Hindlimb muscle (tissue), 1 donor: ENCODE measurements at places on chromosomes 11 and 22. TPM values are rescaled to one million over a fixed set of nuclear protein-coding genes. Genes with fewer than 3 reads are reported as not detected.

Gene TMEM41B
- polyA plus RNA-seq, result 14.9 TPM

Gene IGLL5
- polyA plus RNA-seq, result 0.22 TPM

Gene IL18
- 0.68 TPM for polyA plus RNA-seq

Gene RAB36
- polyA plus RNA-seq, result 1.9 TPM

Gene OR2AG2
- not detected for polyA plus RNA-seq

Gene CDC42EP2
- 38.8 TPM for polyA plus RNA-seq

GRCh38 chr11:117591316-117592039 lies 205.5 kb downstream of the DSCAML1 start:
- DNase-seq, result no peak

GRCh38 chr22:27918341-27919221 lies 475 bp downstream of the PITPNB start:
- DNase-seq, result peak; percentile 64

DNA sequence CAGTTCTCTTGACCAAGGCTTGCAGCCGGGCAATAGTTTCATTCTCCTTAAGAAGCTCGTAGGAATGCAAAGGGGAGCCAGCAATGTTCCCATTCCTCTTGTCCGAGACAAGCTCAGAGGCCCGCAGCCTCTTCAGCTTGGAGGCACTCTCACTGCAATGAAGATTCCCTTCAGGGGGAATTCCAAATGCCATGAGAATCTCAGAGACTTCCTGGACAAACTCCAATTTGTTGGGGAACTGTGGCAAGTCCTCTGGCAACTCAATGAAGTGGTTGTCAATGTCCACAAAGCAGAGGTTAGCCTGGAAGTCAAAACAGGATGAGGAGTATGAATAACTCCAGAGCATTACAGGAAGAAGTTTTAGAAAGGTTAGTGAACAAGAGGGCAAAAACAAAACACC lies 84.4 kb downstream of the DENND5A start:
- DNase-seq, result no peak

GRCh38 chr11:87263979-87264378 lies 226.2 kb downstream of the TMEM135 start:
- no peak for DNase-seq

DNA sequence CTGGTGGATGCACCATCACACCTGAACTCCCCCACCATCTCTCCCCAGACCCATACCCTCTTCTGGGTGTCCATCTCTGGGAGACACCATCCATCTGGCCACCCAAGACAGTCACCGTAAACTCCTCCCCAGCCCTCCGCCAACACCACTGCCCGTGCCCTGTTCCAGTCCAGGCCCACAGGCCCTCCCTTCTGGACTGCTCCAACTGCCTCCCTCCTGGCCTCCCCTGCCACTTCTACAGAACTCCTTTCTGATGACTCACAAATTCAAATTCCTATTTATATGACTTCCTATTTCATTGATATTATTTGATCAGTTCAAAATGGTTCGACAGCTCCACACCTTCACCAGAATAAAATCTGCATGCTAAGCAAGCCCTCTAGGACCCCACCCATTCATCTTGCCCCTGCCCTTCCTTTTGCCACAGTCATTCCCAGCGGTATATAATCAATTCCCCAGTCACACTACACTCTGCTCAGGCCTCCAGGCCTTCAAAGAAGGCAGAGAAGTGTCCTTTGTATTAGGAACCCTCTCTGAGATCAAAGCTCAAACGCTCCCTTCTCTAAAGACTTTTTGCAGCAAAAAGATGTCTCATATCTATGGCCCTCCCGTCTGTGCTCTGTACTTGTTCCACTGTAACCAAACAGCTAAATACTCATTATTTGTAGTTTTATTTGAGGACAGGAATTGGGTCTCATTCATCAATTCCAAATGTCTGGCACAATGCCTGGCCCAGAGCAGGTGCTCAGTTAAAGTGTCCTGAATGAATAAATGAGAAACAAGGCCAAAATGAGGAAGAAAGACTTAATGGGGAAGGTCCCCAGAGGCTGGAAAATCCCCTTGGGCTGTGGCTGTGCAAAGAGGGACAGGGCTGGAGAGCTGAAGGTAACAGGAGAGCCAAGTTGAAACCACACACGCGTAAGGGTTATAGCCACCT lies 29.0 kb downstream of the MYH9 start:
- no peak for DNase-seq

- no peak for DNase-seq
Measured at GRCh38 chr11:35214792-35215193, 75.8 kb downstream of the CD44 start.

GRCh38 chr11:82908311-82908710 lies 6.8 kb downstream of the DDIAS start:
- DNase-seq, result no peak

GRCh38 chr11:116990061-116990473 lies 108.2 kb downstream of the SIK3 start:
- DNase-seq, result no peak

DNA sequence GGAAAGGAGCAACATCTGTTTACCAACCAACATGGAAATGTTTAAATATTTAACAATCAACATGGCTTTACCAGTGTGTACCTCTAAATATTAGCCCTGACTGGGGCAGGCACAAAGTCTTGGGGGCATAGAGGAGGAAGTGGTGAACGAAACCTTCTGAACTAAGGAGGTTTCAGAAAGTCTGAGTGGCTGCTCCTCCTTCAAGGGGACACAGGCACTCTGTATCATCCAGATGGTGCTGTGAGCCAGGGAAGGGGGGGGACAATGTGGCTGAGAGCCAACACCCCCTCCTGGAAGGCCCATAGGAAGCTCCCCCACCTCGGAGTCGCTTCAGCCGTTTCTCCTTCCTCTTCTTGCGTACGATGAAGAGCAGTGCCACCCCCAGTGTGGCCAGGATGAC lies 107.7 kb downstream of the CEP164 start:
- no peak for DNase-seq

- DNase-seq, result no peak
Measured at GRCh38 chr11:58965246-58965985, 26.1 kb downstream of the GLYATL1 start.

DNA sequence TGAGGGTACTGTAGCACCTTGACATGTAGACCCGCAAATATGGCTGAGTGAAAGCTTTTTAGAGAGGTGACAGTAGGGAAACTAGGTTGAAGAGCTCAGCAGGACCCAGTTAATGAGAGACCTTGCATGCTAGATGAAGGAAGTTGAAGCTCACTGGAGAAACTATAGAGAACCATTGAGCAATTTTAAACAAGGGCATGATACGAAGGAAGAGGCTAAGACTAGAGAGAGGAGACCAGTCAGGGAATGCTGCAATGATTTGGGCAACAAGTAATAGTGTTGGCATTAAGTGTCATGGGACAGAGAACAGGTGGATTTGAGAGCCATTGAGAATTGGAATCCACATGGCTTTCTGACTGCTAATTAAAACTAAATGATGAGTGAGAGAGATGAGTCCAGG lies 4.1 kb downstream of the OLFML1 start:
- no peak for DNase-seq
